Activated CD4-positive, alpha-beta T cell treated with anti-CD3 and anti-CD28 coated beads, Interleukin-2, amount 50 U/mL, for 16 hours (primary cell): ENCODE measurements at places on chromosomes 6 and 20.

GRCh38 chr20:50194831-50195523, 4.3 kb downstream of the CEBPB start:
- DNase-seq, result no peak

GRCh38 chr6:33974030-33974429, 170.2 kb upstream of the MLN start:
- no peak for DNase-seq

DNA sequence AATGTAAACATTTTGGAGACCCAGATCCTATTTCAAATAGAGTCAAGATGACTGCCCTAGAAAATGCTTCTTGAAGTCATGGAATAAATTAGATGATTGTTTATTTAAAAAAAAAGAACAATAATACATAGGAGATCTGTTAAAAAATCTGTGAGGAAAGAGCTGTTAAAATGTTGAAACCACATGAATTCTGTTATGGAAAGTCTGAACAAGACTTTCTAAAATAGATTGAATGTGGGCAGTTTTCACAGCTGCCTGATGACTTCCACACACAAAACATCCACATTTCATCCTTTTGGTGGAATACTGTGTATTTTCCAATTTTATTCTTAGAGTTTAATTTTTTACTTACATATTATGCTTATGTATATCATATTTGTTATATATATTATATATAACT, 186.1 kb downstream of the LAMA2 start:
- no peak for DNase-seq

DNA sequence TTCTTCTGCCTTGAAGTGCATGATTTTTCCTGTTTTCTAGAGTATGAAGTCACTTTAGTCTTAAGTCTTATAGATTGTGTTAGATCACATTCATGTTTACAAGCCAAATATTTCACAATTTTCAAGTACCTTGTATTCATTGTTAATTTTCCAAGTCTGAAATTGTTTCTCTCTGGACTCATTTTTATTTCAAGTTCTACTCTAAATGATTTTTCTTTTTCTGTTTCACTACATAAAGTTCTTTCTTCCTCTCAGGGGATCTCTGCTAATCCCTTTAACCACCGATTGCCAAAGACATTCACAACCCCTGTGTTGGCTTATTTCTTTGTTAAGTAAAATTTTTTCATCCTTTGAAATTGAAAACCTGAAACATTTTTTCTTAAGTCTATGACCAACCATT, 805.7 kb downstream of the KIF16B start:
- DNase-seq, result no peak

DNA sequence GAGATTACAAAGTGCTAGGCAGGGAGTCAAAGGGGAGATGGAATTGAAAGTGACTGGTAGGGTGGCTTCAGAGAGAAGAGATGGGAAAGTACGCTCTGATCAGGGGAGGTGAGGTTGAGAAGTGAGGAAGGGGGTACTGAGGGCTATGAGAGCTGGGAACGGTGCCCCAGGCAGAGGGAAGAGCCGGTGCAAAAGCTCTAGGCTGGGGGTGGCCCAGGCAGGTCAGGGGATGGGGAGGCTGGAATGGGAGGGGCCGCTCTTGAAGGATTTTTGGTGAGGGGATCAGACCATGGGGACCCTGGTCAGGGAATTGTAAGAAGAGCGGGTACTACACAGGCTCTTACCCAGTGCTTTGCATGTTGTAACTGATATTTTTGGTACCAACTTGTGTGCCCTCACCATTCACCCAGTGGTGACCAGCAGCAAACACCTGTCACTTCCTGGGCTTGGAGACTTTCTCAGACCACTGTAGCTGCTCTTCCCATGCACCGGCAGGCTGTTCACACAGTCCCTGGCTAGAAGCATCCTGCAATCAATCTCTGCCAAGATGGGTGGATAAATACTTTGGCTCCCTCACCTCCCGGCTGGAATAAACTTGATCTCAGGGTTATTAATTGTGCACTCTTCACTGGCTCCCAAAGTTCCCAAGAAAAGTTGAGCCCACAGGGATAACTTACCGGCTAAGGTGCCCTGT, 24.0 kb downstream of the PCK1 start:
- DNase-seq, result no peak

GRCh38 chr20:22962567-22963439, 72.3 kb upstream of the SSTR4 start:
- no peak for DNase-seq

DNA sequence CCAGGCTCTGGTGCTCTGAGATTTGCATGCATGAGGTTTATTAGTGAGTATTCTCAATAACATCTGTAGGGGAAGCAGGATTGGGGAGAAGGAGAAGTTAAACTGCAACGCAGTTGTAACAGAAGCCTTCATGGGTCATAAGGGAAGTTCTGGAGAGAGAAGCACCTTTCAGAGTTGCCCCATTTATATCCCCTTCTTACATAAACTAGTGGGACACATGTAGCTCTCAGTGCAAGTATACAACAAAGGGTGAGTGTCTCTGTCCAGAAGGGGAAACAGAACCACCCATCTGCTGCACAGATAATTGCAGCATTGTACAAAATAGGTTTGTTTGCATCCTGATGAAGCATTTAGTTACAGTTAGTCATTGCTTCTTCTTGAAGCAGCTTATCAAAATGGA, 4.3 kb upstream of the ADGB start:
- DNase-seq, result no peak

DNA sequence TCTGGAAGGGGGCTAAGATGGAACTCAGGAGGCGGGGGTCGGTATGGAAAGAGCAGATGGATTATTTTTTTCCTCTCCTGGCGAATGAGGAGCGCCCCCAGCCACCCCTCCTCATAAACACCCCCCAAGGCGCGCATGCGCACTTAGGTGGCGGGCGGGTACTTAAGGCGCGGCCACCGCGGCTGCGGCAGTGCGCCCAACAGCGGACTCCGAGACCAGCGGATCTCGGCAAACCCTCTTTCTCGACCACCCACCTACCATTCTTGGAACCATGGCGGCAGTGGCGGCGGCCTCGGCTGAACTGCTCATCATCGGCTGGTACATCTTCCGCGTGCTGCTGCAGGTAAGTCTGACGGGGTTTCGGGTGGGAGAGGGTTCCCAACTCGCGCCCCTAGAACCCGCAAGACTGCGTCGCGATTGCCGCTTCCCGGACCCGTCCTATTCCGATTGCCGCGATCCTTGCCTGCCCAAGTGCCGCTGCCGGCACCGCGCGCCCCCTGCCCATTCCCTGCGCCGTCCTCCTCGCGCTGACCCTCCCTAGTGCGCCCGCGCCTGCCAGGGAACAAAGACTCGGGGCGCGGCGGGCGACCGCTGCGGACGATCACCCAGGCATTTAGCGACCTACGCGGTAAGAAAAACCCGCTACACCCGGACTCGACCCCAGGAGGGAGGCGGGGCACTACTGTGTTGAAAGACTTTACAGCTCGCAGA, at the start of gene NNAT:
TSS of gene NNAT (plus strand) at position 190 of the 711 bp plus-strand sequence. CDS start at position 272, 82 bp downstream.
- DNase-seq, result no peak

DNA sequence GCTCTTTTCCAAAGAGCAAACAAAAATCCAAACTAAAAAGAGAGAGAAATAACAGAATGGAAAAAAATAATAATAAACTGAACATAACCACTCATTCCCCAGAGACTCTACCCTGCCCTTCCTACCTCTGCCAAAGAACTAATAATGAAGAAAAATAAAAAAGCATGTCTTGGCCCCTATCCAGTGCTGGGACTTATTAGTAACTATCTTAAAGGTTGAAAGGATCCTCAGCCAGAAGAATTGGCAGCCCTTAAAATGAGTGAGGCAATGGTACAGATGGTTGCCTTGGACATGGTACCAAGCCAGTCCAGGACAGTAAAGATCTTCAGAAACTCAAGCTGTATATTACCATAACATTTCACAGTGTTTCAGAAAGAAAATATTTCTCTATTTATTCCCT, 279.3 kb downstream of the HACE1 start:
- no peak for DNase-seq

GRCh38 chr6:6699741-6700367, 111.3 kb downstream of the LY86 start:
- no peak for DNase-seq

DNA sequence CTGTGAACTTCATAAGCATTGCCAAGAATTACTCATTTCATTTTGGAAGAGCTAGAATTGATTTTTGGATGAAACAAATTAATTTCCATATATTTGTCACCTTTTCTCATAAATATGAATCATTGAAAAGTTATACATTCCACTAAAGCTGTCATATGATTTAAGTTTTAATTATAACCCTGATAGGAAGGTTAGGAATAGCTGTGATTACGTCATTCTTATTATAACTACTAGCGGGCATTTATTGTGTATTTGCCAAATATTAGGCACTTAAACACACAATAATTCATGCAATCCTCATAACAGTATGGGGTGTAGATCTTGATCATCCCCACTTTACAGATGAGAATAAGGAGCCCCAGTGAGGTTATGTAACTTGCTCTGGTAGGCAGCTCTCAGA, 77.4 kb upstream of the ENPP5 start:
- no peak for DNase-seq

DNA sequence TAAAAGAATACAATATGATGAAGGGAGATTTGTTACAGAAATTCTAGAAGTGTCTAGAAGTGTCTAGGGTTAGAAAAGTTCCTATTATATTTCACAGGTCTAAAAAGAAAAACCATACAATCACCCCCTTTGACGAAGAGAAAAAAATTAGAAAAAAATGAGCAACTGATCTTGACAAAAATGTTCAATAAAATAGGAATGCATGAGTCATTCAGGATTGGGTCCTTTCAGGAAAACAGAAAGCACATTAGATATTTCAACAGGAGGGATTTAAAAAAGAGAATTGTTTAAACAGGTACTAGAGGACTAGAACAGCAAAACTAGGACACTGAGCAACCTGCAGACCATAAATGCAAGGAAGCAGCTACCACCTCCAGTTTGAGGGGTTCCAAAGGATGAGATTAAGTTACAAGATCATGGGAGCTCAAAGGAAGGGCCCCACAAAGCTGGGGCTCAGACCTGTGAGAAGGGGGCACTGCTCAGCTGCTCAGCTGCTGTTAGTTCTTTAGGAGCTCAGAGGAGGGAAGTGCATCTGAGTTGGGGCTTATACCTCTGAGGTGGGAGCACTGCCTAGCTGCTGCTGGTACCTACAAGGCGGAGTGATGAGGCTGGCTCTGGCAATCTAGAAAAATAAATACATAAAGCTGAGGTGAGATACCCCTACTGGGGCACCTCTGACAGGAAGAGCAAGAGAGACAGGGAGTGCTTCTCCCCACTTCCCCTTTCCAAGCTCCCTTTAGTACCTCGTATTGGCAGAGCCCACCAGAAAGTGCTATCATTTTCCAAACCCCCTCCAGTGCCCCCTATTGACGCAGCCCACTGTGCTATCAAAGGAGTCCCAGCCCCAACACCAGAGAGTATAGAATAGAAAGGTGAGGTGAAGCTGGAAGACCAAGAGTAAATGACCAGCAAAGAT, 27.1 kb upstream of the BEND6 start:
- DNase-seq, result no peak

DNA sequence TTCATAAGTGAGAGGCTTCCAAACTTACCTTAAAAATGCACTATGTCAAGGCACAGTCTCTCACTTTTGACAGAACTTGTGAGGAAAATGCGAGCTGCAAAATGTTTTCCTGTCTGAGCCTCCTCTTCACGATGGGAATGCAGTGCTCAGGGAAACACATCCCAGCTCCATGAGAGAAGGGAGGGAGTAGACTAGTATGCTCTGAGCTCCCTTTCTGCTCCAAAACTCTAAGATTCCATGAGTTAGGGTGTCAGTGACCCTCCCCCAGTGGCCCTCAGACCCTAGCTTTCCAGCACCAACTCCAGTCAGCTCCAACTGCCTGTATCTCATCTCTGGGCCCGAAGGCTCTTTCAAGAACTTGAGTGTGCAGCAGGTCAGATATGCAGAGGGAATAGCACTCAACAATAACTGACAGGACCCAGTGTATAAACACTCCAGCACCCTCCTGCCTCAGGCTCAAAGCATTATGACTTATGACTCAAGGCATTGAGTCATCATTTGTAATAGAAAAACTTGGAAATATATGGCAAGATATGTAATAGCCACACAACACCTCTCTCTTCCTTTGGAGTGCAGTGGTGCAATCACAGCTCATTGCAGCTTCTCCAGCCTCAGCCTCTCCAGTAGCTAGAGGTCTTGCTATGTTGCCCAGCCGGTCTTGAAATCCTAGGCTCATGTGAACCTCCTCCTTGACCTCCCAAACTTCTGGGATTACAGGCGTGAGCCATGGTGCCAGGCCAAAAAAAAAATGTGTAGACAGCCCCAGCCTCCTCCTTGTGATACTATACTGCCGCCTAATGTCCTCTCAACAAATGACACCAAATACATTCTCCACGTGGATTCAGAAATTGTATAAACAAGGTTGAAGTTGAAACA, 16.7 kb upstream of the ENTPD6 start:
- DNase-seq, result peak; percentile 52

DNA sequence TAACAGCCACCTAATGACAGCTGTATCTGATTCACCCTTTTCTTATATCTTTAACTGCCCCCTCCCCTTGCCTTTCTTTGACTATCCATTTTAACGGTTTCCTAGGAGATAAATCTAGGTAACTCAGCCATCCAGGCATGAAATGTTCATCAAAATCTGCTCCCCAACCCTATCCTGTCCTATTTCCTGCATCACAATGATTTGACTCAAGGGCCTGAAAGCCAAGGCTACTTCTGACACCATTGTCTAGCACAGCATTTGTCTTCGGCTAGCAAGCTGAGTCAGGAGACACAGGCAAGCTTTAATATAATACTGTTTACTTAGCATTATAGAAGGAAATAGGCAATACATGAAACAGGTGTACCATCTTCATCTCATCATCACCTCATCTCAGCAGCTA, 31.6 kb upstream of the MANEA start:
- DNase-seq, result no peak

DNA sequence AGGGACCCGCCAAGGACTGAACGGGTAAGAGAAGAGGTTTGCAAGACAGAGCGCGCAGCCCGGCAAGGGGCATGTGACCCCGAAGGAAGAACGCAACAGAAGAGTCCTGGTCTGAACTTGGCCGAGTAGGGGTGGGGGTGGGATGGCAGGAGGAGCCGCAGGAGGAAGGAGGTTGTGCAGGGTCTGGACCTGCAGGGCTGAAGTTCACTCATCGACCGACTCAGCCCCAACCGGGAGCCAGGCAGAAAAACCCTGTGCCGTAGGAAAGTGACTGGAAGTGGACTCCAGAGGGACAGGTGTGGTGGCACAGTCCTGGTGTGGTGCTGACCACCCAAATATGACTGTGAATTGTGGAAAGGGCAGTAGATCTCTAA, 15.2 kb downstream of the ADISSP start:
- no peak for DNase-seq

DNA sequence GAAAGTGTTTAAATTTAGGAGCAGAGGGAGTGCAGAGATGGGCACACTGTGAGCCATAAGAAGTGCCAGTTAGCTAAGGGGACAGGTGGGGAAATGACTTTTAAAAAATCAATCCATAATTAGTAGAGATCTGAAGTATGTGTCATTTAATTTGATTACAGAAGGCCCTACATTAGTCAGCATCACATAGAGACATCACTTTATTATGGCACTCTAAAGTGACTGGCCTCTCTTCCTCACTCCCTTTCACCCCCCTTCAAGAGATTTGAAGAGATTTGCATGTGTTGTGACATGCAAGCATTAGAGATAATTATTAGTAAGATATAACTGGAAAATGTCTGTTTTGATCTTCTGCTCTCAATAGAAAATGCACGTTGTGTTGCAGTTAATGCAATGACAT, 86.7 kb downstream of the SLX4IP start:
- DNase-seq, result no peak
